ENCODE measurements at places on chromosomes 2 and 18.

DNA sequence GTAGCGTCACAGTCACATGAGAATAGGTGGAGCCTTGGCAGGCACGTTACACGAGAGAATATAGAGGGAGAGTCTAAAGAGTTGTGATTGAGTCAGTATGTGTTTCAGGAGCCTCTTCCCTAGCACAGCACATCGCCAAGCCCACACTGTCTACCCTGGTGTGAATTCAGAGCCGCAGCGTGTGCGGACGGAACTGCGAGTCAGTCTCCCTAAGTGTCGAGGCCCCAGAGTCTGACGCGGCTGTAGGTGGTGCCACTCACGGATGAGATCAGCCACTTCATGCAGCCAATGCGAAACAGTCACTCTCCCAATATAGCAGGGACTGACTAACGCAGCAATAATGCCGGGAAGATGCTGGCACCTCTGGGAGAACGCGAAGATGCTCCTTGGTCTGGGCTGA is 587.3 kb upstream of the ID2 start:
- no peak for DNase-seq

GRCh38 chr2:21276163-21276562 is 152.4 kb downstream of the TDRD15 start:
- DNase-seq = no peak

DNA sequence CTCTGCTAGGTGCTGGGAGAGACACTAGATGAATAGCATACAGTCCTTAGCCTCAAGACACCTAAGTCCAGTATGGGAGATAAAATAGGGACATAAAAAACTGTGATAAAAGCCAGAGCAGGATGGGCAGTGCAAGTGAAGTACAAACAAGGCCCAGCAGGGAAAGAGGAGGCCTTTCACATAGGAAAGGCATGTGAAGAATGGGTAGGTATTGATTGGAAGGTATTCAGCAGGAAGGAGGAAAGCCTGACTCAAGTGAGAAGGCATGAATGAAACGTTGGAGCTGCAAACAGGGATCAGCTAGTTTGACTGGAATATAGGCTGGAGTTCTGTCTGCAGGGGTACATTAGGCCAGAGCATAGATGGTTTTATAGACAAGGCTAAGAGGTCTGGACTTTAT is 11.0 kb upstream of the CXCR4 start:
- DNase-seq = no peak

GRCh38 chr18:68830256-68831045 is 32.6 kb downstream of the CCDC102B start:
- no peak for DNase-seq

GRCh38 chr2:154696810-154697417 is 1.6 kb upstream of the KCNJ3 start:
- peak; percentile 52 for DNase-seq

- no peak for DNase-seq
Observed at GRCh38 chr18:8556424-8556823, 52.8 kb upstream of the RAB12 start.

DNA sequence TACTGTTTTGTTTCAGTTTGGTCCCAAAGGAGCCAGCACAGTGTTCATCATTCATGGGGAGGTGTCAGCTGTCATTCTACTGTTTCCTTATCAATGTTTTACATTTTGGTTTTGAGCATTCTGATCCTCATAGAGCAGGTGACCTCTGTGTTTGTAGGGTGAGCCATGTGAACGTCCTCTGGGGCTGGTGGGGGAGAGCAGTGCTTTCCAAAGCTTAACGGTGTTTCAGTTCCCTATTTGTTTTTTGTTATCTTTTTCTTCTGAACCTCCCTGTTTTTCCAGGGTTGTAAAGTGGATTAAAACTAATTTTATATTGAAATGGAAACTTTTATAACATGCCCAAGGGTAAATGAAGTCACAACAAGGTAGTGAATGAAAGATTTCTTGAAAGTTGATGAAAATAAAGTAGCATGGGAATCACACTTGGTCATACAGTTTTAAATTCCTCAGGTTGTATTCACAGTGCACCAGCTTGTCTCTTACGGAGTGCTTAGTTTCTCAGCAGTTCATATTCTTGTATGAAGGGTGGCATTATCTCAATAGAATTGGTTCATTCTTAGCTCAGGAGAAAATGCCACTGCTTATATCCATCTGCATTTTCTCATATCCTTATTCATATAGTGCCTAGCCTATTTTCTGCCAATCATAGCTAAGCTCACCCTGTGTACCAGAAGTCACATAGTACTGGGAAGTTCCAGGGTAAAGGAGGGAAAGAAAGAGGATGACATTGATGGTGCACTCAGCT is 54.5 kb downstream of the MAP4K4 start:
- DNase-seq = no peak

GRCh38 chr2:145329971-145330370 is 810.1 kb upstream of the ZEB2 start:
- DNase-seq = no peak

DNA sequence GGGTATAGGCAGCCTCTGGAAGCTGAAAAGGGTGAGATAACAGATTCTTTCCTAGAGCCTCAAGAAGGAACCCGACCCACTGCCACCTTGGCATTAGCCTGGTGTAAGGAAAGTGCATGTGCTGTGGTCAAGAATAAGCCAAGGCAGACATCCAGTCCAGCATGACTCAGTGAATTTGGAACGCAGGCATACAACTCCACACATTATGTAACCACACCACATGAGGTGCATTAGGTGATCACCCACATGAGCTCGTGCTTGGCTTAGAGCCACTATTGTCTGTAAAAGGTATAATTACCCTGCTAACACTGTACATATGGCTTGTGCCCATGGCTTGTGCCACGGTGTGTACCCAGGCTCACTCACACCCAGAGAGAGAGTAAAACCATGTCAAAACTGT is 583.7 kb upstream of the HNMT start:
- no peak for DNase-seq

DNA sequence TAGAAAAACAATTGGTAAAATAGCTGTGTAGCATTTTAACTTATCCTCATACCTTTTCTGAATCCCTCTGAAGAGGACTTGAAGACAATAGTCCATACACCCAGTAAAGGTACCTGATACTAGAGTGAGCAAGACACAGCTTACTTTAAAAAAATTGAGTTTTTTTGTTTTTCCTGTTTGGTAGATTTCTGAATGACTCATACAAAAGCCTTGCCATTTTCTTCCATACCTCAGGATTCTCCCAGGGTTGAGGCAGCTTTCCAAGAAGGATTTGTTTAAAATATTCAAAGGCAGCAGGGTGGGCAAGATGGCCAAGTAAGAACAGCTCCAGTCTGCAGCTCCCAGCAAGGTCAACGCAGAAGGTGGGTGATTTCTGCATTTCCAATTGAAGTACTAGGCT is 551.0 kb upstream of the LRATD1 start:
- DNase-seq = no peak

DNA sequence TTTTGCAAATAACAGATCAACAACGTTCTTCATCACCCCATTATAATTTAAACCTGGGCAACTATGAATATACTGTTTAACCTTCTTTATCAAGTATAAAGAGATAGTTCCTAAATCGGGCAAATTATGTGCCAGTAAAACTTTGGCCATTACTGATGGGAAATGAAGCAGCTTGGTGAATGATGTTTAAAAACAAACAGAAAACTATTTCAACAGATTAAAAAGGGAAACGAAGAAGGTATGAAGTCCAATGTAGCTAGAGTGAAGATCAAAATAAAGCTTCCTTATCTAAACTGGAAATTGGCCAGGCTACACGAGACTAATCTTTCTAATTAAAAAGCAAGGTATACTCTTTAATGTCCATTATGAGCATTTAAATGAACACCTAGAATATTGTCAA is 6.7 kb upstream of the RBBP8 start:
- no peak for DNase-seq

DNA sequence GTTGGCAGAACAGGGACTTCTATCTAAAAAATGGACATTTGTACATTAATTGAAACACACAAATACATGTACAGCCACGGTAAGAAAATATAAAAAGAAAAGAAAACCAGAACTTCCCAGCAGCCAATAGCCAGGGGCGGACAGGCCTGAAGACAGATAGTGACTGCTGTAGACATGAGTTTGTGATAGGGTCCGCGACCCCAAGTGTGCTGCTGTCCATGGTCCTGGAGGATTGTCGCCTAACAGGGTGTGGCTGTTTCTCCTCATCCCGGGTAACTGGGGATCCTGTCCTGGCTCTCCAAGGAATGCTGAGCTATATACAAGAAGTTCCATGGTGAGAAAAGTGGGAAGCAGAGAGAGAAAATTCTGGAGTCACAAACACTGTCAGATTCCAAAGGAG is 266.5 kb upstream of the SALL3 start:
- DNase-seq = no peak

- no peak for DNase-seq
Observed at GRCh38 chr18:58911241-58911640, 46.6 kb downstream of the ZNF532 start.

Data from HT-29 (cell line).